ENCODE measurements at places on chromosomes 12 and 14.

DNA sequence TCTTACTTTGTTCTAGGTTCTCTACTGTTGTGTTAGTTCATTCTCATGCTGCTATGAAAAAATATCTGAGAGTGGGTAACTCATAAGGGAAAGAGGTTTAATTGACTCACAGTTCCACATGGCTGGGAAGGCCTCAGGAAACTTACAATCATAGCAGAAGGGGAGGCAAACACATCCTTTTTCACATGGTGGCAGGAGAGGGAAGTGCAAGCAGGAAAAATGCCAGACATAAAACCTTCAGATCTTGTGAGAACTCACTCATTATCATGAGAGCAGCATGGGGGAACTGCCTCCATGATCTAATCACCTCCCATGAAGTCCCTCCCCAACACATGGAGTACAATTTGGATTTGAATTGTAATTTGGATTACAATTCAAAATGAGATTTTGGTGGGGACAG is 69.6 kb downstream of the MGST1 start:
- no peak for DNase-seq

DNA sequence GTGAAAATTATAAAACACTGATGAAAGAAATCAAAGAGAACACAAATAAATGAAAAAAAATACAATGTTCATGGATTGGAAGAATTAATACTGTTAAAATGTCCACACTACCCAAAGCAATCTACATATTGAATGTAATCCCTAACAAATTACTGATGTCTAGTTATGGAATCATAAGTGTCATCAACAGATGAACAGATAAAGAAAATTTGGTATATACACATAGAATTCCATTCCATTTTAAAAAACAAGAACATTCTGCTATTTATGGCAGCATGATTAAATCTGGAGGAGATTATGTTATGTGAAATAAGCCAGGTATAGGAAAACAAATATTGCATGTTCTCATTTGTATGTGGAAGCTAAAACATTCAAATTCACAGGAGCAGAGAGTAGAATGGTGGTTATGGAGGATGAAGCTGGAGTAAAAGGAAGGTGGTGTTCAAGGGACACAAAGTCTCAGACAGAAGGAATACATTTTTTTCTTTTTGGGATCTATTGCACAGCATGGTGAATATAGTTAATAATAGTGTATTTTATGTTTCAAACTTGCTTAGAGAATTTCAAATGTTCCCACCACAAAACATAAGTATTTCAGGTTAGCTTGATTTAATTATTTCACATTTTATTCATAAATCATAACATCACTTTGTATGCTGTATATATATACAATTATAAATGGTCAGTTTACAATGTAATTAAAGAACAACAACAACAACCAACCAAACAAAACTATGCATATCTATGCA is 28.5 kb downstream of the A2M start:
- no peak for DNase-seq

GRCh38 chr12:96213869-96214268 is 19.7 kb downstream of the ELK3 start:
- DNase-seq = no peak

- DNase-seq = no peak
Measured at GRCh38 chr14:70822530-70823185, 13.3 kb upstream of the MAP3K9 start.

GRCh38 chr12:23686095-23686494 is 263.4 kb downstream of the SOX5 start:
- no peak for DNase-seq

DNA sequence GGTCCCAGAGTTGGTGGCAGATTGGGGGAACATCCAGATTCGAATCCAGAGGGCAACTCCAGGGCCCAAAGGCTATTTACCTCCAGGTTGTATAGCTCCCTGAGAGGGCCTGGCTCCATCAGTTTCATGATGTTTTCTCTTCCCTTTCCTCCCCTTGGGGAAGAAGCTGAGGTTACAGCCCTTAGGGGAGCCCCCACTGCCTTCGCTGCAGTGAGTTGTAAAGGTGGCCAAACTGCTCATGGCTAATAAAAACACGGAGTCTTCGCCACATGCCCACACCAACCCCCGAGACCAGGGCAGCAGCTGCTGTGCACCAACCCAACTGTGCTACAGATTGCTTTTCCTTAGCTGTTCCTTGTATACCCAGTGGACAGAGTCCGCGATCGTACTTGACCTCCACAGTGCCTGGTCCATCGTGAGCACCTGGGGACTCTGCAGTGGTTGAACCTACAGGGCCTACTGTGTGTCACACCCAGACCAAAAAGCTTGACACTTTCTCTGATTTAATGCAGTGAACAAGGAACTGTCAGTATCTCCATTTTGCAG is 20.9 kb downstream of the GALNT16 start:
- no peak for DNase-seq

DNA sequence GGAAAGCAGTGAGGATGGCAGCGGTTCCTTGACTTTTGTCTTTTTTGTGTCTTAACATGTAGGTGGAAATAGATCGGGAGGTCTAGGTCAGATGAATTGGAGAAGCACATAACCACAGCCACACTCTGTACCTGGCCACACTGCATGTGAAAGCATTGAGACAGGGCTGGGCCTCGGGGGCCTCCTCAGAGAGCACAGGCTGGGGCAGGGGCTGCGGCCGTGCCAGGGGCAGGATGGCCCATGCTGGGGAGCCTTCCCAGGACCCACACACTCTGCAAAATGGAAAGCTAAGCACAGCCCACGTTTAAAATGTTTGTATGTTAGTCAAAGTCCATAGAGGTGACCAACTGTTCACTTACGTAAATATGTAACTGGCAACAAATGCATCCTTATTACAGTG is 76.7 kb downstream of the PIWIL1 start:
- DNase-seq = no peak

DNA sequence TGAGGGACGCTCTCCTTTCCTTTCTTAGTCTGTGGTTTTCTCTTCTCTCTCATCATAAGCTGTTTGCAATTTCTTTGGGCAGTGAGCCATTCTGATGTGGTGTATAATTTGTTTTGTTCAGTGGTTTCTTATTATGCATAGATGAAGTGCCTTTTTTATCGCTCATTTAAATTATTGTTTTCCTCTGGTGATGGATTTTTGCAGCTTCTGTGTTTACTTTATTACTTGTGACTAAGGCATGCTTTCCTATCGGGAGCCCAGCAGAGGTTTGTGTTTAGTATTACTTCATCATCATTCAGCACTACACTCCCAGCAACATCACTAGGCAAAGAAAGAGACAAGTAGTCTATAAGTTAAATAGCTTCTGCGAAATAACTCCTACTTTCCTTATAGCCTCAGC is 586.6 kb upstream of the NOVA1 start:
- DNase-seq = peak; percentile 3

DNA sequence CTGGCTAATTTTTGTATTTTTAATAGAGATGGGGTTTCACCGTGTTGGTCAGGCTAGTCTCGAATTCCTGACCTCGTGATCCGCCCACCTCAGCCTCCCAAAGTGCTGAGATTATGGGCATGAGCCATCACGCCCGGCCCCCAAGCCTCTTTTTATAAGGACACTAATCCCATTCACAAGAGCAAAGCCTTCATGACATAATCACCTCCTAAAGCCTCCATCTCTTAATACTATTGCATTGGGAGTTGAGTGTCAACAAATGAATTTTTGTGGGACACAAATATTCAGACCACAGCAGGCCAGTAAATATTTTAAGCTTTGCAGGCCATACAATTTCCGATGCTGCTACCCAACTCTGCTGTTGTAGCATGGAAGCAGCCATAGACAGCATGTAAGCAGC is 10.9 kb downstream of the RNF212B start:
- DNase-seq = no peak

GRCh38 chr14:55928276-55928675 is 189.9 kb upstream of the PELI2 start:
- no peak for DNase-seq

DNA sequence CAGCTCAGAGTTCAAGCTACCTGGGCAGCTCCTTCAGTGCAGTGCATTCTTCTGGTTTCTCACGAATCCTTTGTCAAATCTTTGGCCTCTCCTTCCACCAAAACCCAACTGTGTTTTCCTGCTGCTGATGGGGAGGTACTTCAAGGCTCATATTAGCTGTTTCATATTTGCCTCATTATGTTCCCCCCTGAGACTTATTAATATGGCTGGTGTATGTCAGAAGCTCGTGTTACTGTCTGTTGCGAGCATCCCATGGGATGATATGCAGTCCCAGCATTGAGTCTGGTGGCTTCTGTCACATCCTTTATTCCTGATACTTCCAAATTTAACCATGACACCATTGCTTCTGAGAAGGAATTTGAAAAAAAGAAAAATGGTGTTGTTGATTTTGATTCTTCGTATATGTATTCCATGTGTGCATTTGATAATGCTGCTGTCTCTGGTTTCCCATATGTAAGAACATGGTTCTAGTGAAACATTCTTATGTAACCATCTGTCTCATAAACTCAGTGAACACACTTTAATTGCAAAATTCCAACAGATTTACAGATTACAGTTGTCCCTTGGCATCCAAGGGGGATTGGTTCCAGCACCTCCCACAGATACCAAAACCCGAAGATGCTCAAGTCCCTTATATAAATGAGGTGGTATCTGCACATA is 149.1 kb downstream of the KICS2 start:
- DNase-seq = no peak

- DNase-seq = peak; percentile 3
Measured at GRCh38 chr12:127485528-127485927, 781.4 kb upstream of the TMEM132C start.

- no peak for DNase-seq
Measured at GRCh38 chr12:19757317-19757877, 318.1 kb downstream of the AEBP2 start.

DNA sequence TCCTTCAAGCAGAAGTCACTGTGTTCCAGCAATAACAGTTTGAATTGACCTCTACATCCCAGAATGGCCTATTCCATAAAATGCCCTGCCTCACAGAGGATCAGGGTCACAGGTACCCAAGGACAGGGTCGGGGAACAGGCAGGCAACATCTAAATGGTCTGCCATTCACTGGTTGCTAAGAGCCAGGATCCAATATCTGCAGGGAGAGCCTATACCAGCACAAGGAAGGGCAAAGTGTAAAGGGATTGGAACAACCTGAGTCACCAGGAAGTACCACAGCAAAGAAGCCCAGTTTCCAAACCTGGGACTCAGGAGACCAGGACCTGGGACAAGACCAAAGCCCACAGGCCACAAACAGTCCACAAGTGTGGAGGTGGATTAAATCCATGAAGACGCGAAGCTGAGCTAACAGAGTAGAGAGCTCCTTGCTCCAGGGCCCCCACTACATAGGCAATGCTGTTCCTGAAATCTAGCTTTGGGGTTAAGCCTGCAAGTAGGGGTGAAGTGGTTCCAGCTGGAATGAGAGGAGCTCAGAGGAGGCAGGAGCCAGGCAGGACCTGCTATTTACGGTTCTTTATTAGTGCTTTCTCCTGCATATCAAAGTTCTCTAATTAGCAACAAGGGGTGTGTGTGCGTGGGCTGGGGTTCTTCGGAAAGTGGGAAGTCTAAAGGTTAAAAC is 274.3 kb downstream of the BCL11B start:
- no peak for DNase-seq

- no peak for DNase-seq
Measured at GRCh38 chr14:94388027-94388383, 397 bp downstream of the SERPINA1 start.

DNA sequence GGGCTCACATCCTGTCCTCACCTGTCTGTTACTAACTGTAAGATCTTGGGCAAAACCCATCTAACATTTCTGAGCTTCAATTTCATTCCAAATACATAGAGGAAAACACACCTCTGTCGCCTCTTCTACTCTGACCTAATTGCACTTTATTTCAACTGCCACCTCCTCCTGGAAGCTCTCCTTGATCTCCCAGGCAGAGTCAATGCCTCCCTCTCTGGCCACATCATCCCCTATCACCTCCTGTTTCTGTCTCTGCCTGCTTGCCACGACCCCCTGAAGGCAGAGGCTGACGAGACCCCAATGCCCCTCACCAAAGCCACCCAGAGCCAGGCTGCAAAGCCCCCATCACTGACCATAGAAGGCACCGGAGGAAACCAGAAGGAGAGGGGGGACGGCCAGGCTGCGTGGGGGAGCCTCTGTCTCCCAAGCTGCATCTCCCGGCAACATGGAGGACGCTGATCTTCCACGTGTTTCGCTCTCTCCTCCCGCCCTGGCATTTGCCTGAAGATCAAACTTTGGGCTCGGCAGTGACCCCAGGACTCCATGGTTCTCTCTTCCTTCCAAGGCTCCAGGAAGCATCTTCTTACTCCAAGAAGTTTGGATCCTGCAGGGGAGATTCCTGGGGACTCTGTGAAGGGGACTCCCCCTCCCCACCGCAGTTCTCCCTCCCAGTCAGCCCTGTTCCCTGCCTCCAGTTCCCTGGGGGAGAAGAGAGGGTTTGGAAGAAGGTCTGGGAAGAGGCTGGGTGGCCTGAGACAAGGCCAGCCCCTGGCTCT is 50.1 kb upstream of the BCL11B start:
- DNase-seq = no peak

GRCh38 chr14:81633496-81633895 is 99.8 kb upstream of the SEL1L start:
- no peak for DNase-seq

DNA sequence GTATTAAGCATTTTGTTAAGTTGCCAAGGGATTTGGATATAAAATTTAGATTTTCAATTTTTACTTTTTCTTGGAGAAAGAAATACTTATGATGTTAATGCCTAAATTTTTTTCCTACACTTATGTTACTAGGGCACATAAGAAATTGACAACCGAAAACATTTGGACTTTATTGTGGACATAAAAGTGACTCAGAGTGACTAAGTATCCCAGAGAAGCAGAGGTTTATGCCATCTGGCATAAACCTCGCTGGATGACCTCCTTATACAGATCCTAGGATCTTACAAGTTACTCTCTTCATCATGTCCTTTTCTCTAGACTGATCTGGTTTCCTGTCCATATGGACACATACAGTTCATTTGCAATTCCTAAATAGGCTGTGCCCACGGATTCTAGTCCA is 89.8 kb downstream of the RERG start:
- DNase-seq = no peak

- no peak for DNase-seq
Measured at GRCh38 chr12:96386794-96387193, 13.4 kb downstream of the CDK17 start.

DNA sequence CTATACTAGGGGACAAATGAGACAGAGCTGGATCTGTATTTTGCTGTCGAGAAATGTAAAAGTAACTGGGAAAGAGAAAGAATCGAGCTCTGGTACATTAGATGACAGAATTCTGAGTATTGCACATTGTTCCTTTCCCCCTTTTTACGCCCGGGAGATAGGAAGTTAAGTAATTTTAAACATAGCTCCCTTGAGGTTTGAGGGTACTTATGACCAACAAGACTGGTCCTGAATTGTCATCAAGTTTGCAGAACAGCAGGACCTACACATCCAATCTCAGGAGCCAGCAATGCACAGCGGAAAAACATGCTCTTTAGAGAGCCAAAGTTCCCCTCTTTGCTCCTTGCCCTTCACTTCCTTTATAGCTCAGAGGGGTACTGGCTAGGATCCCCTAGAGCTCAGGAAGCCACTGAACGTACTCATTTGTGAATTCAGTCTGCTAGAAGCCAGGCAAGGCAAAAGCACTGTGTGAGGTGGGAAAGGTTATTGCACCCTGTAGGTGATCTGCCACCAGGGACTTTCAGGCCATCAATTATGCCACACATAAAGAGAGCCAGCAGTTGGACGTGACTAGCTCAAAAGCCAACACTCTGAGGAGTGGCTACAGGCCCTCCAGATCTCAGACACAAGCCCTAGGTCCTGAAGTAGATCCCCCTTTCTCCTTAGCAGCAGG is 333.8 kb downstream of the KCNH5 start:
- DNase-seq = no peak

Measured in epithelial cell of proximal tubule (primary cell).